IPS DF 6.9 (cell line): ENCODE measurements at places on chromosomes 7 and 10.

GRCh38 chr10:69080226-69080625, 7.7 kb upstream of the SRGN start:
- no peak for DNase-seq

DNA sequence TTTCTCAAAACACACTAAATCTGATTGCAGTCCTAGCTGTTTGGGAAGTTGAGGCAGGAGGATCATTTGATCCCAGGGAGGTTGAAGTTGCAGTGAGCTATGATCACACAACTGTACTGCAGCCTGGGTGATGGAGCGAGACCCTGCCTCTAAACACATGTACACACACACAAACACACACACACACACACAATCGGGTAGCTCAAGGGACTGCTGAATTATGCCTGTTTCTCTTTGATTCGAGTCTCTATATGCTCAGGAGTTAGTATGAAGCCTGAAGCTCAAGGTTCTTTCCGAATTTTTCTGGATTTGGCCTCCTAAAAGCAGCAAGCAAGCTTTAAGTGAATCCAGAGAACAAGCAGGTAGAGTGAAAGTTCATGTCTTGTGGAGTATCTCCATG, 22.5 kb downstream of the PRTFDC1 start:
- no peak for DNase-seq

DNA sequence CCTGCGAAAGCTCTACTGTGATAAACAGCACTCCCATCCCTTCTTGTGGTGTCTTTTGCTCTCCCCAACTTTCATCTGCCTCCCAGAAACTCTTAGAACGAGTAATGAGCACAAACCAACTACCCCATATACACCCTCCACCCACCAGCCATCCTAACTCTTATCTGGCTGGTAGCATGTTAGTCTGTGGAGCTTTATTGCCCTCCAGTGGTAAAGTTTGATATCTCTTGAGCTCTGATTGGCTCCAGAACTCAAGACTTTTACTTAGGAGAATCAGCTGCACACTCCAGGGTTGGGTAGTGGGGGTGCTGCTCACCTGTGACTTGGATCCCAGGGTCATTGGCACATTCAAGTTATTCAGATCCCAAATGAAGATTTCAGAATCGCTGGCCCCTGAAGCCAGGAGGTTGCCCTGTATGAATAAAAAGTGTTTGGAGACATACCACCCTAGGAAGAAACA, 10.9 kb downstream of the SEC31B start:
- peak; percentile 61 for DNase-seq

GRCh38 chr10:50576245-50576815, 47.4 kb downstream of the SGMS1 start:
- DNase-seq: no peak

- no peak for DNase-seq
These were observed 36.9 kb downstream of the BAG3 start for GRCh38 chr10:119688033-119688508.

DNA sequence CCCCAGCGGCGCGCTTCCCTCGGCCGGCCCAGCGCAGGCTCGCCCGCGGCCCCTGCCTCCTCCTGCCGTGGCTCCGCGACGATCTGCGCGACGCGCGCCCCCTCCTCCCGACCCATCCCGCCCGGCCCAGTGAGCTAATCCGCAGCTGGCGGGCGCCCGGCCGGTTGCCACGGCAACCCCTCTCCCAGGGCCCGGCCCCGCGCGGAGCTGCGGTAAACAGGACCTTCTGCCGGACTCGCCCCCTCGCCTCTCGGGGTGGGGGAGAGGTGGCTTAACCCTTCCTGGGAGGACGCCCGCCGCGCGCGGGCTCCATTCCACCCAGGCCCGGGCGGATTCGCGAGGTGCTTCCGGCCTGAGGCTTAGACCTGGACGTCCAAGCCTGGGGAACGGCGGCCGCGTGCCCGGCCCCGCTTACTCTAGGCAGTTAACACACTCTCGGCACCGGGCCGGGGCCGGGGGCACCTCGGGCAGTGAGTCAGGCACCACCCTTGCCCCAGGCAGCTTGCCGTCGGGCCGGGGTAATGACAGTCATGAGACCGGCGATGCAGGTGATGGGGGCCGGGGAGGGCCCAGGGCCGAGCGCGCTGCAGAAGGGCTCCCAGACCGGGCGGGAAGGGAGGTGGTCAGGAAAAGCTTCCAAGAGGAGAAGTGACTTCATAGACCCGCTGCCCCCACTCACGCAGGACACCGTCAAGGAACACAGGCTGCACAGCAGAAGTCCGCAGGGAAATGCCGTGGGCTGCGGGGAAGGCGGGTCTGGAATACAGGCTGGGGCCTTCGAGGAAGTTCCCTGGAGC, at the start of gene DENND2A:
Gene DENND2A (minus strand): TSS at position 87 of the 797 bp plus-strand sequence. CDS start 38,416 bp downstream, outside the sequence.
- no peak for DNase-seq

DNA sequence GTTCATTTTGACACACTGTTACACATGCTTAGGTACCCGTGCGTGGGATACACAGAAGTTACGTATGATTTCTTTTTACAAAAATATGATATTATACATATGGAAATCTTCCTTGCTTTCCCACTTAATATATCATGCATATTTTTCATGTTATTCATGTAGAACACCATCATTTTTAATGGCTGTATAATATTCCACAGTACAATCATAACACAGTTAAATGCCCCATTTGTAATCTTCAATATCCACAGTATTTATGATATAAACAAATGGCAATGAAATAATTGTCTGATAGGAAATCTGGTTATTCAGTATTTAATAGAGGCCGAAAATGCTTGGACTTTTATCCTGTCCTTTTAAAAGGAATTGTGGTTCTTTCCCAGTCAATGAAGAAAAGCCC, 23.2 kb downstream of the VIPR2 start:
- no peak for DNase-seq

DNA sequence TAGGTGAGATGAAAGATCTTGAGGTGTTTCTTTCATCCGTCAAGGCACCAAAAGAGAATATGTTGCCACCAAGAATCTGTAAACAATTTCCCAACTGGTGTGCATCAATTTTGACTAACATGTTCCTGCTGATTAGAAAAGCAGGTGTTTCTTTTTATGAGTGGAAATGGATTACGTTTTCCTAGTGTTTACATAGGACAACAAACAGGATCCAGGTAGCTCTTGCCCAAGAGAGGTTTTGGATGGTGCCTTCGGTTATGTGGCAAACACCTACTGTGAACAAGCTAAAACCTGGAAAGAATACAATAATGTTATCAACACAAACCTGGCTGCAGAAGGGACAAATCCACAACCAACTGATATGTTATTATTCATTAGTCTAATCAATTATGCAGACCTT, 53.6 kb upstream of the WNT16 start:
- DNase-seq: no peak
